ENCODE measurements at places on chromosomes 3 and 15. TPM values are rescaled to one million over a fixed set of nuclear protein-coding genes. Genes with fewer than 3 reads are reported as not detected.
A peak's percentile ranks its signal among the peaks of the same experiment; 100 is the strongest.

TUSC7 gene
- not detected for total RNA-seq

- no peaks in the 10 kb centered on the region for H3K4me1 ChIP-seq
- no peak overlapping the region for H3K27ac ChIP-seq
- no peak for DNase-seq
- H3K4me3 ChIP-seq: no peak overlapping the region
- no peaks in the 10 kb centered on the region for H3K36me3 ChIP-seq
Observed at GRCh38 chr3:194306771-194307640, 44.1 kb downstream of the CPN2 start.

GRCh38 chr15:35583863-35584528, 38.0 kb upstream of the DPH6 start:
- no peaks in the 10 kb centered on the region for H3K27me3 ChIP-seq
- no peak overlapping the region for H3K4me3 ChIP-seq
- no peaks in the 10 kb centered on the region for H3K4me1 ChIP-seq
- H3K27ac ChIP-seq: no peak overlapping the region
- DNase-seq: no peak
- H3K36me3 ChIP-seq: no peaks in the 10 kb centered on the region

- no peak overlapping the region for H3K4me3 ChIP-seq
- H3K27me3 ChIP-seq: no peaks in the 10 kb centered on the region
- DNase-seq: no peak
- no peak overlapping the region for H3K27ac ChIP-seq
- H3K4me1 ChIP-seq: no peaks in the 10 kb centered on the region
Observed at GRCh38 chr3:175619369-175619768, 760.2 kb downstream of the NAALADL2 start.

- H3K27ac ChIP-seq: no peak overlapping the region
- H3K36me3 ChIP-seq: no peaks in the 10 kb centered on the region
- peaks cover 21% of the 10 kb centered on the region for H3K4me1 ChIP-seq
- no peak overlapping the region for H3K4me3 ChIP-seq
- H3K27me3 ChIP-seq: no peaks in the 10 kb centered on the region
Observed at GRCh38 chr15:78203346-78204225, 30.8 kb downstream of the ACSBG1 start.

B4GALT4 gene
- total RNA-seq: 19.0 TPM

GRCh38 chr3:12399226-12399625, 85.1 kb upstream of the TSEN2 start:
- H3K27ac ChIP-seq: no peak overlapping the region
- no peaks in the 10 kb centered on the region for H3K36me3 ChIP-seq
- H3K4me1 ChIP-seq: no peaks in the 10 kb centered on the region

GUCA1C gene
- total RNA-seq: not detected

DNA sequence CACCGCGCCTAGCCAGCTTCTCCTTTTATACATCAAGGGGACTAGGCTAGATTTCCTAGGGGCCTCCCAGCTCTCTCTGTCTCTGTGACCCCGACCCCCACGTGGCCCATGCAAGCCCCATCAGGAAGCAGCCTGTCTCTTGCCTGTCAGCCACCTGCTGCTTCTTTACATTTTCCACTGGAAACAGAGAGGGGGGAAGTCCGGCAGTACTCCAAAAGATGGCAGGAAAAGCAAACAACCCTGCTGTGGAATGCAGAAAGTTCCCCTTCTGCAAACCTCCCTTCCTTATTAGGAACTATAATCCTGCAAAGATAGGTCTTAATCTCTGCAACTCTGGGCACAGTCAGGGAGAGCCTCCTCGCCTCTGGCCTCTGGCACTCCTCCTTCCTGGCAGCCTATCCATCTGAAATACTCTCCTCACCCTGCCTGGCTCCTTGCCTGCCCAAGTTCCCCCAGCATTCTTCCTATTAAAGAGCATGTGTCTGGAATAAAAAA, 47.4 kb upstream of the HACD2 start:
- peak overlapping the region; percentile 75 for H3K27ac ChIP-seq
- H3K36me3 ChIP-seq: no peaks in the 10 kb centered on the region
- DNase-seq: peak; percentile 77
- no peak overlapping the region for H3K4me3 ChIP-seq

SLC6A11 gene
- 6.9 TPM for total RNA-seq
